ENCODE measurements at places on chromosomes 7 and 10.

DNA sequence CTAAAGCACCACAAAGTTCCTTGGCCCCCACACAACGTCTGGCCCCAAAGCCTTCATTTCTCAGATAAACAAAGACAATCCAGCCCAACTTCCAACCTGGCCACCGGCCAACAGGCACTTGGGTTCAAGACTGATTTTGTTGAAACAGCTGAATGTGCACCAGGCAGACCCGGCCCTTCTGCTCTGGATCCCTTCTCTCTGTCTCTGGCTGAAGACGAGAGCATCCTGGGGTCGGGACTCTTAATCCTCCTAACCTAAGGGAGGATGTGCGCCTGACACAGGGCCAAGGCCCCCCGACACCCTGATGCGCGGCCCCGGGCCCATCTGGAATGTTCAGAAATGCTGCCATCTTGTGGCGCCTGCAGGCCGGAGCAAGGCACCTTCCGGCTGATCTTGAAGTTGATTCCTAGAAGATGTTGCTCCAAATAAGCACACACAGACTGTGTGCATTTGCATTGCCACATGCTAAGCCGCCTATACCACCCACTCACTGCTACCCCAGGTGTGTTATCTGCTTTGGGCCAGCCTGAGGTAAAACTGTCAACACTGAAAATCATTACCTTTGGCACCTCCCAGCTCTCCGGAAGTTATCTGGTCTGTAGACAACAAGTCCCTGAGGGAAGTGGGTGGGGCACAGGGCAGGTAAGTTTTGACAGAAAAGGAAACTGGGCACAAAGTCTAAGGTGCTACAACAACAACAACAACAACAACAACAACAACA lies 98.4 kb upstream of the HABP2 start:
- no peak for DNase-seq

DNA sequence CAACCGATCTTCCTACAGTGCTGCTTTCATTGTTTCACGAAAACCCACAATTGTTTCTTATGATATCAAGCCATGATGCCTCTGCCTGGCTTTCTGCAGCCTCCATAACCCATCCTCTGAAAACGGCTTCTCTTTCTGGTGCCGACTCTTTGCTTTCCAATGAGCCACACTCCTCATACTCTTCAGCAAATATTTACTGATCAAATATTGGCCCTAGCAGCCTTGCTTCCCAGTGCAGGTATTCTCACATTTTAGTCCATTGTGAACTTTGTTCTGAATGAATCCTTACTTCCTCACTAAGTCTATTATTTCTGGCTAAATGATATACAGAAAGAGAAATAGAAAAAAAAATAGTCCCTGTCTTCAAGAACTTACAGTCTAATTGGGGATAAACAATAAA lies 35.5 kb downstream of the LAMB1 start:
- no peak for DNase-seq

DNA sequence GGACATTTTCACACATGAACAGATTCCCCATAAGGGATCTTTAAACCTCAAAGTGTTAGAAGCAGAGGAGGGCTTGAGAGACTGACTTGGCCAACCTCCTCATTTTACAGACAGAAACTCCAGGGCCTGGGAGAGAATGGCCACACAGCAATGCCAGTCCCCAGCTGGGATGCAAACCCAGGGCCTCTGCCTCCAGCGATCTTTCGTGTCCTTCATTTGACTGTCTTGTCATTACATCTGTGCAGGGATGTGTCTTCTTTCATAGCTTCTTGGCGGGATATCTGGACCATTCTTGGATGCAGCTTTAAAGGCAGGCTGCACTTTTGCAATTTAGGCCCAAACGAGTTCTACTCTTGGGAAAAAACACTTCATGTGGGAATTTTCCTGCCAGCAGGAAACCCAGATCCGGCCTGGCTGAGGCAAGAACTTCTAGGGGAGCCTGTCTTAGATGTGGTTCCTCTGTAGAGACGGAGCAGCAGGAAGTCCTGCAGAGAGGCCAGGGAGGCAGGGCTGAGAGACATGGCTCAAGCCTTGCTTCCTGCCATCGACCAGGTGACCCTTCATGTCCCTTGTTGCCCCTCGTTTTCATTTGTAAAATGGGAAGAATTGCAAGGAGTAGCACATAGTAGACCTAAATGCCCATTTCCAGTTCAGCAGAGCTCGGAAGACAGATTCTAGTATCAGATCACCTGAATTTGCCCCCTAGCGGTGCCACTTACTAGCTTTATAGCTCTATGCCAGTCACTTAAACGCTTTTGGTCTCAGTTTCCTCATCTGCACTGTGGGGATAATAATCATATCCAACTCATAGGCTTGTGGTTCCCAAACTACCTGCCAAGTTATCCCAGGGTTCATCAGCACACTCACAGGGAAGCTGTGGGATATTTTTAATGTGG lies 43.9 kb upstream of the SLC29A3 start:
- no peak for DNase-seq

- no peak for DNase-seq
These were observed 199.4 kb downstream of the ELMO1 start for GRCh38 chr7:37249240-37249639.

GRCh38 chr10:6211341-6211670 lies 8.6 kb downstream of the PFKFB3 start:
- no peak for DNase-seq

DNA sequence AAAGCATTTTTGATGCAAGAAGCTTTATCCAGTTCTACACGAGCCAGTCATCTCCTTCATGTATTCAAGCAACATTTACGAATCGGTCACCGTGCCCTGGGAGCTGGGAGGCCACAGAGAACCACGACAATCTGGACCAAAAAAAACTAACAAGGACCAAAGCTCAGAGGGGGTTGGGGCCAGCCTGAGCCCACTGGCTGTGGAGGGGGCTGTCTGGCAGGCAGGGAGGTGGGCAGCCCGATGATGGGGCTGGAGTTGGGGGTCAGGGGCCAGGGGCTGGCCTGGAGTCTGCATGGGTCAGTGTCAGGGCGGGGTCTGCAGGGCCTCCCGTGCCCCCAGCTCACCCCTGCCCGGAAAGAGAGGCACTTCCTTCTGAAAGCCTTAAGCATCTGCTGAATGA lies 12.5 kb upstream of the GRIFIN start:
- no peak for DNase-seq

DNA sequence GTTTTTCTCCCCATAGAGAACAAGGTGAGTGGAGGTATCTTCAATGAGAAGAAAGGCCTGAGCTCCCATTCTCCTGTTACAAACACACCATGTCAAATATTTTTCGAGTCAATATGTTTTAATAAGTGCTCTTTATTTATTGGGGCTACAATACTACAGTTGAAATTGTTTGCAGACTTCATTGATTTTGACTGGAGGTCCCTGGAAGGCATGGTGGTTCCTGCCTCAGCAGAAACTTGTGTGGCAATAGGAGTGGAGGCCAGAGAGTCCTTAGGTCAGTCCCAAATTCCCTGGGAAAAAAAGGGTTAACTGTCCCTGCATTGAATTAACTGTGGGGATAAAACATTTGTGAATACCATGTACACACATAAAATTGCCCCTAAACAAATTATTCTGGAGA lies 22.7 kb downstream of the KLF6 start:
- DNase-seq: no peak

GRCh38 chr10:125782616-125783015 lies 7.0 kb upstream of the MMP21 start:
- no peak for DNase-seq

DNA sequence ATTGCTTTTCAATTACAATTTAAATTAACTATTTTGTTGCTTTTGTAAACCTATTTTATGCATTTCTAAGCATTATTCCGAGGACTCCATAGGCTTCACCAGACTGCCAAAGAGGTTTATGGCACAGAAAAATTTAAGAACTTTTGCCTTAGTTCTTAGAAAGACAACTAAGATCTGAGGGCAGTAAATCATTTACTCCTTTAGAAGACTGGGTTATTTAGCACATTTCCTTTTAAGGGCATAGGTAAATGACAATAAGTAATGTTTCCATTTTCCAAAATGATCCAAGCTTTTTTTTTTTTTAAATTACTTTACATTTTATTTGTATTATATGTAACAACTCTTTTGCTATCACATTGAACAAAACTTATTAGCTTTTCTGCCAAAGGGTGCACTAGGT lies 15.0 kb upstream of the STEAP4 start:
- DNase-seq: no peak

DNA sequence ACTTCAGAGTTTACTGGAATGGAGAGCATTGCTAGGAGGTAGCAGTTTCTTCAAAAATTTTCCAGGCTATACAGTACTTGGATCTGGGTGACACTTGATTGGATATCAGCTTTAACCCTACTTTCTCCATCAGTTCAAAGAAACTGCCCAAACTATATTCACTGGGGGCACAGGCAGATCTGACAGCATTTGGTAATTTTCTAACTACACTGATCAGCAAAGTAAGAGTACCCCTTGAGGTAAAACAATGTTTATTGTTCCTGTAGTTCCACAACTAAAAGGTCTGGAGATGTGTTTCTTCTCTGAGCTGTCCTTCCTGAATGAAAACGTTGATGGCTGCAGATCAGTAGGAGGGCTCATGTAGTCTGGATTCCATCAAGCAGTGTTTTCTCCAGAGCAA lies 104.2 kb downstream of the CABCOCO1 start:
- DNase-seq: no peak

GRCh38 chr10:96427291-96427690 lies 68.5 kb upstream of the OPALIN start:
- no peak for DNase-seq

DNA sequence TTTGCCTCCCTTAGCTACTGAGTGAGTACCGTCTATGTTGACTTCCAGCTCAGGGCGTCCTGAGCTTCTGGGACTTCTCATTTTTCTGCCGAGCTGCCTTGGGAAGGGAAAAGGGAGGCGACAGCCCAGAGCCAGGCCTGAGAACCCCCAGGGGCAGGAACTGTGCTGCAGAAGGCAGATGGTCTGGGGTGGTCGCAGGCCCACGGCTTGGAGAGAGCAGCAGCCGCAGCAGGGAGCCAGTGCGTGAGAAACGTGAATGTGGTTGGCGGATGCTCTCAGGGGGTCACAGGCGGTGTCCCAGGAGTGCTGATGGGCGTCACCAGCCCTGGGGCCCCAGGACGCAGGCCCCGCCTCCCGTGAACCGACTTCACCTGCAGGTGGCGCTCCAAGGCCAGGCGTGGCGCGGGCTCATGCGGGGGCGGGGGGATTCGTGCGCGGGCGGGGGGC lies 9.2 kb upstream of the PWWP2B start:
- DNase-seq: no peak

- DNase-seq: no peak
These were observed 109.3 kb downstream of the ANKRD30A start for GRCh38 chr10:37234692-37235091.

- DNase-seq: no peak
These were observed 149.1 kb upstream of the WDR11 start for GRCh38 chr10:120702032-120702431.

DNA sequence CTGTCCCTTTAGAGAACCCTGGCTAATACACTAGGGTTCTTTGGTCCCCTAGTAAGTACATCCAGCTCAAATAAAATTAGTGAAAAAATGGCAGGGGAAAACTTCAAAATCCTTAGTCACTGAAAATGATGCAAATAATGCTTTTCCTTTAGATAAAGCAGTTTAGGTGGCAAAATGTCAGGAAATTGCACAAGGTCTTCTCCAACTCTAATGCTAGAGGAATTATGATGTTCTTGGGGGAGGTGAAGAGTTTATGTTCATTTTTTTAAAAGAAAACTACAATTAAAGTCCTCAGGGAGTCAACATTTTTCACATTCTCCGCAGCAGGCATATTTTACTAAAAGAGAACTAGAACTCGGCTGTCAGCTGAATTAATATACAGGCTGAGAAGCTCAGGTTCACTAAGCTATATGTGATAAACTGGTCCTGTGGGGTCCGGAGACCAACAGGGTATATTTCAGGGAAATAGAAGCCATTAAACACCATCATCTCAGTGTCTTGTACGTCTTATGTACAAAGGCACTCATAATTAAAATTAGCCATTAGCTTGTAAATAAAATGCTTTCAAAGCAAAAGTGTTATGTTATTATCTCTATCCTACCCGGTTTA lies 1164.7 kb upstream of the AUTS2 start:
- DNase-seq: no peak

- DNase-seq: no peak
These were observed 14.4 kb downstream of the MRPL32 start for GRCh38 chr7:42946627-42946950.

GRCh38 chr10:104735036-104735756 lies 94.1 kb downstream of the SORCS3 start:
- no peak for DNase-seq

DNA sequence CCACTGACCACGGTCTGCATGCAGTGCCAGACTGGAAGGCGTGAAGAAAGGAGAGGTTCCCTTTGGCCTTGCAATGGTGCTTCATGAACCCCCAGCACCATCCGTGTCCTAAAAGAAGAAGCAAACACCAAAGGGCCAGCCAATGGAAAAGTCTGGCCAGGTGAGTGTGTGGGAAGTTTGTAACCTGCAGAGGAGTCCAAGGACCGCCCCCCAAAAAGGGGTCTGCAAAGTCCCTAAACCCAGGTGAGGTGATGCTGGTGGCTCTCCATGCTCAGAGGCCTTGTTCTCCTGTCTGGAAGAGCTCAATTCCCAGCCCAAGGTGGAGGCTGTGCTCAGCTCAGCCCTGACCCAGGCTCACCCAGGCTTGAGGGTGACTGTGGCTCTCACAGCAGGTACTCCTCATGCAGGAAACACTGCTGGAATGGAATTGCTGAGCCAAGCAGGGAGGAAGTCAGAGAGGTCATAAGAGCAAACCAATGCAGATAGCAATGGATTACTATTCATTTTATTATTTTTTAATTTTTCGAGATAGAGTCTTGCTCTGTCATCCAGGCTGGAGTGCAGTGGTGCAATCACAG lies 52.4 kb upstream of the NANOS1 start:
- no peak for DNase-seq

GRCh38 chr10:93081834-93082233 lies 8.1 kb downstream of the CYP26A1 start:
- DNase-seq: no peak

DNA sequence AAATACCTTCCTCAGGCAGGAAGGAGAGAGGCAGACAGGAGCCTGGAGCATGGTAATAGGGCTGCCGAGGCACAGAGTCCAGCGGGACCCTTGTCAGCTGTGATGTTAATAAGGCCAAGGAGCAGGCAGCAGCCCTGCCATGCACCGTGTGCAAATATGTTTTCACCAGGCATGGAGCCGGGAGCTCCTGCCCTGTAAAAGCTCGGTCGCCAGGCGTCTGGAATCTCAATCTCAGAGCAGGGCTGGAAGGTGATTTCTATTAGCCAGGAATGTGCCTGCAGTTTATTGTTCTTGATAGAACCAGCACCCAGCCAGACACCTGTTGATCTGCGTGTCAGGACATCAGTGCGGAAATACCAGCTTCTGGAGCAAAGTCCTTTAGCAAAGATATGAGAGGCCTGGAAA lies 469.8 kb downstream of the GLRX3 start:
- DNase-seq: no peak

DNA sequence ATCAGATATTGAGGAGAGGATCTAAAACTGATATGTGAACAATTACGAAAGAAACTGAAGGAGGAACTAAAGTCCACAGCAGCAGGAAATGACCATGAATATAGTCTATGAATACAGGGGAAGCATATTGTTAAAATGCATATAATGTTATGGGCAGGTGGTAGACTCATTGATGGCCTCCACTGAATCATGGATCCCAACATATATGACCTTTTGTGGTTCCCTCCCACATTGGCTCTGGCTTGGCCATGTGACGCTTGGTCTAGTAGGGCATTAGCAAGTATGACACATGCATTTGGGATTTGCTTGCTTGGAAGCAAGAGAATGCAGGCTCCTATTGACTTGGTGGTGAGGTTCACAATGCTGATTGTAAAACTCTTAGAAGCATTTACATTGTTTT lies 55.2 kb upstream of the RAB18 start:
- no peak for DNase-seq

GRCh38 chr10:116080553-116080952 lies 192.5 kb downstream of the GFRA1 start:
- DNase-seq: no peak
